ENCODE measurements at places on chromosomes 13 and 19.

- DNase-seq: no peak
These were observed 49.0 kb upstream of the OXGR1 start for GRCh38 chr13:97043302-97043701.

DNA sequence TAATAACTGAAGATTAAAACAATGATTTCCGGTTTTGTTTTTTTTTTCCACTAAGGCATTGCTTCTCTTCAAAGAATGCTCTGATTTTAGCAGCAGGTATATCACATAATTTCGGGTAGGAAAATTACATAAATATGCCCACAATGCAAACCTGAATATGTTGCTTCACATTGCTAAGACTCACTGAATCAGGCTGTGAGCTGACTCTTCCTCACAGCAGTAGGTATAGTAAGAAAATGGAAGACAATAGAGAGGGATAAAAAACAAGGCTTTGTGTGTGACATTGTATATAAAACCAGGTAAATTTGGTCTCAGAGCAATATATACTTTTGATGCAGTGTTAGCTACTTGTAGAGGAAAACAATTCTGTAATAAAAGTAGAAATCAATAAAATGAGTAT is 1355.0 kb downstream of the OLFM4 start:
- no peak for DNase-seq

DNA sequence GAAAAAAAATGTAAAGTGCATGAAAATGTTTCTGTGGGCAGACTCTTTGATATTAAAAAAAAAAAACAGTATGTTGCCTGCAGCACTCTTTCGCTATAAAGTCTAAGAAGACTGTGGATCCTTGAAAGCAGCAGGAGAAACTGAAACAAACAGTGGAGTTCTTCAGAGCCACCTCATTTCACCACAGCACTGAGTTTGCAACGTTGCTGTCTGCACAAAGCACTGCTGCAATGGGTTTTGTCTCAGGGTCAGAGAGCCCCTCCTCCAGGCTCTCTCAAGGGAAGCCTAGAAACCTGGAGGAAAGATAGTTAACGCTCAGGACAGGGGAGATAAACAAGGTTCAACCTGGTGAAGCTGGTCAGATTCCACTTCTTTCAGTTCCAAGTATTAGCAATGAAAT is 248.7 kb downstream of the EFNB2 start:
- DNase-seq: no peak

DNA sequence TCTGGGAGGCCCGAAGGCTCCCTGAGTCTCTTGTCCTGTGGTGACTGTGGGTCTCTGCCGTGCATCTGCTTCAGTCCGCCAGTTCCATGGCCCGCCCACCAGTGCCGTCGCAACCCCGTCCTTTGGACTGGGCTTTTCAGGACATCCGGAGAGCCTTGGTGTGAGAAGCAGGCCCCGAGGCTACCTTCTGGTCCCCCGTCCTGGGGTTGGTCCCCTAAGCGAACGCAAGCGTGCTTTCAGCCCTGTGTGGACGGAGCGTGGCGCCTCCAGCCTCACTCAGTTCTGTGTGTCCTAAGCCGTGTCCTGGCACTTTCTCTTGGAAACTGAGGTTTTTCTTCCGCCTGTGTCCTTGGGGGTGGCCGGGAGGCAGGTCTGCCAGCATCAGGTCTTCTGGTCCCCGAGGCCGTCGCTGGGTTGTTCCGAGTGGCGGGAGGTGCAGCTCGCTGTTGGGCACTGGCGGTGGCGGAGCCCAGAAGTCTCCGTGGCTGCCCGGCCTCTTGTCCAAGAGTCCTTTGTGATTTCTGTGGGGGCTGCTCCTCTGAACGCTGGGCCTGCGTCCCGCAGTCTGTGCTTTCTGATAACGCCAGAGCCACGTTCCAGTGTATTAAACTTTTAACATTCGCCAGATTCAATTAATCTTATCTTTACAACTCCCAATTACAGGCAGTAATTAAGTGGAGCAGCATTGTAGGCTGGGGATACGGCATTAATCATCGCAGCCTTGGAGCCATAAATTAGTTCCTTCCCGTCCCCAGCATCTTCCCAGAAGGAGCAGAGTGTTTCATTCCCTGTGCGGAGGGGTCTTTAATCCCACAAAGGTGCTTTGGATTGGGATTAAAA is 99.5 kb downstream of the KDM4B start:
- DNase-seq: no peak
